ENCODE measurements at places on chromosomes 3 and 15.

DNA sequence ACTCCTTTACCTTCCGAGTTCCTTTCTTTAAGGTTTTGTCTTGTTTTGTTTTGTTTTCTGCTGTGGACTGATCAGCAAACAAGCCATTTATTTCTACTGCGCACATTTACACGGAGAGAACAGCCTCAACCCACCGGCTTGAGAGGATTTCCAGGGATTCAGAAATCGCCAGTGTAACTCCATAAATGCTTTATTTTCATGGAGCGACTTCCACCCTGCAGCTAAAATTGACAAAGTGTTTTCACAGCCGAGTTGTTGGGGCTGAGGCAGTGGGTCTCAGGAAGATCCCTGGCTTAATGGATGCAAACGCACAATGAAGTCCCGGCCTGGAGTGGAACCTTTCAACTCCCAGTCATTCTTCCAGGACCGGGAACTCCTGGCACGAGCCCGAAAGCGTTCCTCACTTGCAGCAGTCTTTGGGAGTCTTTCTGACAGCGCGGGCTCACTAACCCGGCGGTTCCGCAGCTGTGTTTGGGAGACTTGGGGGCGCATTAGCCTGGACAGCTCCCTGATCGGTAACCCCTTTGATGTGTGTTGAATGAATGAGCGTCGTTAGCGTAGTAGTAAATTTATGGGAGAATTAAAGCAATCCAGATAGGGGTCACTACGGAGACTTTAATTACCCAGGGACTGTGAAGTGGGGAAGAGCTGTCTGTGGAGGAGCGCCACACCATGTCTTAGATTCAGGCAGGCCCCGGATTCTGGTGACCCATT, 785 bp upstream of the MYRIP start:
- DNase-seq: no peak

GRCh38 chr15:91912336-91912735, 58.8 kb downstream of the SLCO3A1 start:
- DNase-seq: no peak

- no peak for DNase-seq
These were observed 161.7 kb downstream of the VGLL4 start for GRCh38 chr3:11482021-11482420.

GRCh38 chr15:29139540-29140459, 129.8 kb downstream of the NSMCE3 start:
- peak; percentile 23 for DNase-seq

GRCh38 chr15:99995543-99995942, 262.3 kb upstream of the LYSMD4 start:
- DNase-seq: no peak
